ENCODE measurements at places on chromosomes 13 and 19.
A peak's percentile ranks its signal among the peaks of the same experiment; 100 is the strongest.

GRCh38 chr13:35496761-35497386 lies 20.4 kb upstream of the MAB21L1 start:
- DNase-seq = no peak

- no peak for DNase-seq
Observed at GRCh38 chr13:100944791-100945345, 270.3 kb upstream of the TMTC4 start.

DNA sequence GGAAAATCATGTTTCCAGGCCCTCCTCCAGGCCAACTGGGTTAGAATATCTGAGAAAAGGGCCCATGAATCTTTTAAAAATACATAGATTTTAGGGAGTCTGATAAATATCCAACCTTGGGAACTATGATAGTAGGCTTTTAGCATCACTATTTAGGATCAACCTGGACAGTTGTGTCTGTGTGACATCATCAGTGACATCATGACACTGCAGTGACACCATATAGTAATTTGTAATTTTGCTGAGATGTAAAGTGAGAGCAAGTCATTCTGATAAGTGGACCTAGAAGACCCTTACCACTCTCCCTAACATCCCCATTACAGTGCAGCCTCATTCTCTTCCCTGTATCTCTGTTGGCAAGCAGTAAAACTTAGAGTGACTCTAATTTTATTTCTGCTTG lies 14.1 kb downstream of the GPALPP1 start:
- no peak for DNase-seq

DNA sequence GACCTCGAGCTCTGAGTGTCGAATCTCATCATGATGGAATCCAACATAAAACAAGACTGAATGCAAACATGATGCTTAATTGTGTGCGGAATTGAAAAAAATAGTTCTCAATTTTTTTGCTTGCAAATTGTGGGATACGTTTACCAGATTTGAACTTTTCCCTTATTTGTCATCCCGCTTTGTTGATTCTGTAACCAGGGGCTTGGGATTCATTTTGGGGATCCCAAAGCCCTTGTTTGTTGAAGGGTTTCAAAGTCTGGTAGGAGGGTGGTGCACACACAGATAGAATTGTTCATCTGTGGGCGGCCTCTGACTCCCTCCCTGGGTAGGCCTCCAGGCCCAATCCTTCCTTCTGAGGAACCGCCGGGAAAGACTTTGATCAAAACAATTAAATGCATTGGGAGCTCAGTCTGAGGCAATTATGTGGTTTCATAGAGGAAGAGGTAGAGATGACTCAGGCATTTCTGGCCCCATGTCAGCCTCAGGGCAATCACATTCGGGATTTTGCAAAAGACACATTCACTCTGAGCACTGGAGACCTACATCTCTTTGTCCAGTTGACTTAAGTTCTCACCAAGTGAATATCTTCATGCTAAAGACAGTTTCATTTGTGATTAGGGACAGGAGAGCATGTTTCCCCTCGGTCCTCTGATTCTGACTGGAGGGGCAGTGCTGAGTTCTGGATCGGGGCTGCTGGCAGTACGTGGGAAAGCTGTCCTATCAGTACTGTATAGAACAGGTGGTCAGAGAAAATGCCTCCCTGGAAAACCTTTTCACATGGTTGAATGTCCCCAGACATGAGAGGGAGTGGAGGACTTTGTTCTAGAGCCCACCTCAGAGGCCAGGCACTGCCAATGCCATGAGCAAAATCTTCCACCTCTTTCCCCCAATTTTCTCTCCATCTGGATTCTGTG lies 27.8 kb upstream of the IGFL4 start:
- peak; percentile 78 for DNase-seq

DNA sequence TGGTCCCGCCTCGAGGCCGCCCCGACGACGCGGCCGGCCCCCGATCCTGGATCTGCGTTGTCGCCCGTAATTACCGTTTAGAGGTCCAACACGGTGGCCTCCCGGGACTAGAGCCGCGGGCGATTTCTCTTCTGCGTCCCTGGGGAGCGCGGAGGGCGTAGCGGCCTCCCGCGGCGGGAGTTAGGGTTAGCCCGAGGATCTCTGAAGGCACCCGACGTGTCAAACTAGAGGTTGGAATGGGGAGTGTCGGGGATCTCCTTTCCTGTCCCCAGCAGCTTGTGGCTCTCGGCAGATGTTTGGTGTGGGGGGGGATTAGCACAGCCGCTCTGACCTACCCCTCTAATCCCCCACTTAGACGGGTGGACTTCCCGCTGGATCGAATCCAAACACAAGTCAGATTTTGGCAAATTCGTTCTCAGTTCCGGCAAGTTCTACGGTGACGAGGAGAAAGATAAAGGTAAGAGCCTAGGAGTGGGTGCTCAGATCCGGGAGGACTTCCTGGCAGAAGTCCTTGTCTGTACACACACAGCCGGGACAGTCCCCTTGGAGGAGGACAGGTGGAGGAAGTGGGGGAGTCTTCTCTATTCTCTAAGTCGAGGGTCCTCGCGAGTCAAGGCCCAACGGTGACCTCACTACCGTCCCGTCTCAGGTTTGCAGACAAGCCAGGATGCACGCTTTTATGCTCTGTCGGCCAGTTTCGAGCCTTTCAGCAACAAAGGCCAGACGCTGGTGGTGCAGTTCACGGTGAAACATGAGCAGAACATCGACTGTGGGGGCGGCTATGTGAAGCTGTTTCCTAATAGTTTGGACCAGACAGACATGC lies 581 bp downstream of the CALR start:
- DNase-seq = peak; percentile 57

DNA sequence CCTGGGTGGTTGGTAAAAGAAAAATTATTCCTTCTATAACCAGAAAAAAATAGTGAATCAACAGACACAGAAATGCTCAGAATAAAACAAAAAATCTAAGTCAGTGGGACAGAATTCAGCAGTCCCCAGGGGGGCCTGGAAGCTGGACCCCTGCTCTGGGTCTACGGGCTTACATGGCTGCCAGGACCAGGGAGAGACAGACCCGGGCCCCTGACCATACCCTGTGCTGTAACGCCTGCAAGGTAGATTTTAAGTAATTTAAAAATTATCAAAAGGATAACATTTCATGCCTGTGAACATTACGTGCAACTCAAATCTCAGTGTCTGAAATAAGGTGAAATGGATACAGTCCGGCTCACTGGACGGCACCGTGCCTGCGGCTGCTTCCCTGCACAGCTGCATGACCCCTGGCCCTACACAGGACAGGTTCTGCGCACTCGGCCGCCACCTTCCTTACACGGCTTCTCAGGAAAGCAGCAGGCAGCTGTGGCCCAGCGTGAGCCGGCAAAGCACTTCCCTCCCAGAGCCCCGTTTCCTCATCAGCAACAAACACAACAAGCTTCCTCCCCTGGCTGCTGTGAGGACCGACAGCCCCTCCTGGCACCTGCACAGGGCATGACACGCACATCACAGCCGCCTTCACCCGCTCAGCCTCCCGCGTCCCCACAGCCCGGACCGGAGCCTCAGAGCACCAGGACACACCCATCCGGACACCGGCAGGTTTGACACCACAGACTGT lies 22.2 kb downstream of the RASA3 start:
- no peak for DNase-seq

DNA sequence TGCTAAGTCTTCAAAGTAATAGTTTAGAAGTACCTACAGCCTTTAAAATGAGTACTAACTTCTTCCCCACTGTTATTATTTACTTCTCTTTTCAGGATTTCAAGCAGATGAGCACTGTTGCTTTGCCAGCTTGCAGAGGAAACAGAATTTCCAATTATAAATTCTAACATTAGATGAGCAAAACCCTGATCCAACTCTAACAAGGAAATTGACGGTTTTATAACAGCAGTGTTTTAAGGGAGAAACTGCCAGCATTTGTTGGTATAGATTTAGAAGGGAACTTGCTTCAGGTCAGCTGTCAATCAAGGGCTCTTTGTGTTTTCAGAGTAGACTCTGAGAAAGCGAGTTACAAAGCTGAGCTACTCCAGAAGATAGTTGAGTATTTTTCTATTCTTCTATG lies 120.5 kb downstream of the RAP2A start:
- DNase-seq = no peak

DNA sequence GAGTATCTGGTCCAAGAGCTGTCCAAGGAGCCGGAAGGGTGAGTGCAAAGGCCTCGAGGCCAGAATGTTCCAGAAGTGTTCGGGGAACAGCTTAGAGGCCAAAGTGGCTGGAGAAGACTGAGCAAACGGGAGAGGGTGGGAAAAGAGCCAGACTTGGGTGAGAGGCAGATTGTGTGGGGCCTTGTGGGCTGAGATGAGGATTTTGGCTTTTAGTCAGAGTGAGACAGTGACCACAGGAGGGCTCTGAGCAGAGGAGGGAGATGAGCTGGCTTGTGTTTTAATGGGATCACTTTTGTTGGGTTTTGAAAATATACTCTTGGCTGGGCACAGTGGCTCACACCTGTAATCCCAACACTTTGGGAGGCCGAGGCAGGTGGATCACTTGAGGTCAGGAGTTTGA lies 5.6 kb downstream of the NANOS2 start:
- no peak for DNase-seq

DNA sequence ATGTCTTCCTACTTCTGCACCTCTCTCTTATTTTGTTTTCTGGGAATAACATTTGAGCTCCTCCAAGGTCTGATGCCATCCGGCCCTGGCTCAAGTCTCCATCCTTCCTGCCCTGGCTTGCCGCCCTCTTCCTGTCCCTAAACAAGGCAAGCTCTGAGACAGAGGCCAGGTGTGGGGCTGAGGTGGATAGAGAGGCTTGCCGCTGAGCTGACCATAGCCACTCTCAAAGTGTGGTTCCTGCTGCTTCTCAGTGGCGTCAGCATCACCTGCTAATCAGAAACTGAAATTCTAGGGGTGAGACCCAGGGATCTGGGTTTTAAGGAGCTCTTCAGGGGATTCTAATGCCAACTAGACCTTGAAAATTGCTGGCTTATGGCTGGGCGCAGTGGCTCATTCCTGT lies 6.0 kb upstream of the TPRX2 start:
- DNase-seq = no peak

DNA sequence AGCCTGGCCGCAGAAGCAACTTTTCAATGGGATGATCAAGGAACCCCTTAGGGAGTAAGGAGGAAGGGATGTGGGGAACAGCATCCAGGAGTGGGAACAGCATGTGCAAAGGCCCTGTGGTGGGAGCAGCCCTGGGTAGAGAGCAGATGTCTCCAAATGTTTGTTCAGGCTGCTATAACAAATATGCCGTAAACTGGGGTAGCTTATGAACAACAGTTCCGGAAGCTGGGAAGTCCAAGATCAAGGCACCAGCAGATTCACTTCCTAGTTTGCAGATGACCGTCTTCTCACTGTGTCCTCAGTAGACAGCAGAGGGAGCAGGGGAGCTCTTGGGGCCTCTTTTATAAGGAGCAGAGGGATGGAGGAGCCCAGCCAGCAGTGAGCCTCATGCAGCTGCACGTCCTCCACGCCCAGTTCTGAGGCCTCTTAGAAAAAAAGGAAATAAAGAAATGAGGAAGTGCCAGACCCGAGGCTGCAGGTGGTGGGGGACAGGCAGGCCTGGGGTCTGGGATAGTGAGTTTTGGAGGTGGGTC lies 4.2 kb upstream of the LRRC25 start:
- peak; percentile 62 for DNase-seq

DNA sequence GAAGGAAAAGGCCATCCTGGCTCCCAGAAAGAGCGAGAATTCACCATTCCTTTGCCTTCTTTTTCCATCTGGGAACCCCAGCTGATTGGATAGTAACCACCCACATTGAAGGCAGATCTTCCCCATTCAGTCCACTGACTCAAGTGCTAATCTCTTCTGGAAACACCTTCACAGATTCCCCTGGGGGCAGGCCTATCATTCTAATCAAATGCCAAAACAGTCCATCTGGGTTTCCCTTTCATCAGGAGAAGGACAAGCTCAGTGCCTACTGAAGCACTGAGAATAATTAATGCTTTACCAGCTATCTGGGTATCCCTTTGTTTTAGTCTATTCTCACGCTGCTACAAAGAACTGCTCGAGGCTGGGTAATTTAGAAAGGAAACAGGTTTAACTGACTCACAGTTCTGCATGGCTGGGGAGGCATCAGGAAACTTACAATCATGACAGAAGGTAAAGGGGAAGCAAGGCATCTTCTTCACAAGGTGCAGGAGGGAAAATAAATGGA lies 293.2 kb downstream of the ENOX1 start:
- no peak for DNase-seq

DNA sequence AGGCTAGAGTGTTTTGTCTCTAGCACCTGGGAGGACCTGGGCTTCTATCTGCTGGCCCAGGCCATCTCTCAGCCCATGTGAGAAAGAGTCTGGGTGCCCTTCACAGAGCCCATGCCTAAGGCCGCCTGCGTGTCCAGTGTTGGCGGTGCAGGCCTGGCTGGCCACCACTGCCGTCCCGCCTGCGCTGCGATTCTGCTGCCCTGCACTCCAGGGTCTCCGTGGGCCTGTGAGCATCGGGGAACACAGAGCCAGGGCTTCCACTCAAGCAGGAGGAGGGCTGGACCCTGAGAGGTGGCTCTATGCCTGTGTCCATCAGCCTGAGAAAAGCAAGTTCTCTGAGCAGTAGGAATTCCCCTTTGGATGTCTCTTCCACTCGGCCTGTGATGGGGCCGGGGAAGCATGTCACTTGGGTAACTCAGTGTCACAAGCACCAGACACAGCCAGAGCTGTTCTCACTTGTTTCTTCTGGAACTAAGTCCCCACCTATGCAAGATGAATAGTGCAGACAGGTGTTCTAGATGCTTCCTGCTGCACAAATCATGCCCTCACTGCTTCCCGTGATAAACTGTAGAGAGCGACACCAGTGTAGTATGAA lies 93.9 kb downstream of the RAB20 start:
- no peak for DNase-seq

GRCh38 chr13:49828453-49828852 lies 36.0 kb upstream of the KPNA3 start:
- DNase-seq = no peak

- DNase-seq = peak; percentile 13
Observed at GRCh38 chr19:14035706-14036105, 4.1 kb downstream of the IL27RA start.

GRCh38 chr13:83024955-83025594 lies 857.2 kb downstream of the SLITRK1 start:
- no peak for DNase-seq

GRCh38 chr13:96200810-96201209 lies 110.9 kb downstream of the HS6ST3 start:
- DNase-seq = no peak

GRCh38 chr13:42569576-42570344 lies 4.2 kb upstream of the TNFSF11 start:
- DNase-seq = no peak

GRCh38 chr13:38386421-38386820 lies 36.8 kb downstream of the UFM1 start:
- no peak for DNase-seq

- DNase-seq = no peak
Observed at GRCh38 chr13:89746554-89746953, 1600.9 kb upstream of the MIR17HG start.

DNA sequence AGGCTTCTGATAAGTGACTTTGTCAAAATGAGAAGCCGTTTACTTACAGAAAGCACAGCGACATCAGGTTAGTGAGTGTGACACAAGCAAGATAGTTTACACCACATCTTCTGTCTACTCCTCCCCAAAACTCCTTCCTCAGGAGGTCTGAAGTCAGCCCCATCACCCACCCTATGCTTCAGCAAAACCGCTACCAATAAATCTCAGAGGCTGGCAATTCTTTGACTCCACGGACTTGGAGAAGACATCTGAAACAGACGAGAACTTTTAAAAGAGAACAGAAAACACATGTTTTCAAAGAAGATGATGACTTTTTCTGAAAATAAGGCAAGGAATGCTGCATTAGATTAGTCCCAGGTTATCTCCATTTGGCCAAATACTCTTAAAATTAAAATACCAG lies 261.1 kb downstream of the TBC1D4 start:
- no peak for DNase-seq

- no peak for DNase-seq
Observed at GRCh38 chr13:65911546-65912193, 1318.5 kb downstream of the PCDH9 start.

GRCh38 chr13:99311137-99311536 lies 3.9 kb upstream of the GPR183 start:
- no peak for DNase-seq
